ENCODE measurements at places on chromosomes 6 and 20.

DNA sequence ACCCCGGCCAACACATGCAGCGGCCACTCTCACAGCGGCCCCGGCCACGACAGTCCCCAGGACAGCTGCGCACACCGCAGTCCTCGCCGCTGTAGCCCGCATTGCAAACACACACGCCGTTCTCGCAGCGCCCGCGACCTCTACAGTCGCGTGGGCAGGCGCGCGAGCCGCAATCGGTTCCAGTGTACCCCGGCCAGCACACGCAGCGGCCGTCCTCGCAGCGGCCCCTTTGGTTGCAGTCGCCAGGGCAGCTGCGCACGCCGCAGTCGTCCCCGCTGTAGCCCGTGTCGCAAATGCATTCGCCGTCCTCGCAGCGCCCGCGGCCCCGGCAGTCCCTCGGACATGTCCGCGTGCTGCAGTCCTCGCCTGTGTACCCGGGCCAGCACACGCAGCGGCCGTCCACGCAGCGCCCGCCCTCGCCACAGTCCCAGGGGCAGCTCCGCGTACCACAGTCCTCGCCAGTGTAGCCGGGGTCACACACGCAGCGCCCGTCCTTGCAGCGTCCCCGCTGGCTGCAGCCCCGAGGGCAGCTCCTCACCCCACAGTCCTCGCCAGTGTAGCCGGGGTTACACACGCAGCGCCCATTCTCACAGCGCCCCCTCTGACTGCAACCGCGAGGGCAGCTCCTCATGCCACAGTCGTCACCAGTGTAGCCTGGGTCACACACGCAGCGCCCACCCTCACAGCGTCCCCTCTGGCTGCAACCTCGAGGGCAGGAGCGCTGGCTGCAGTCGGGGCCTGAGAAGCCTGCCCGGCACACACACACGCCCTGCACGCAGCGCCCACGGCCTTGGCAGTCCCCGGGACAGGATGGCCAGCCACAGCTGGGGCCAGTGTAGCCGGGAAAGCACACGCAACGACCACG is 12.5 kb downstream of the TNXB start:
- DNase-seq, result no peak

- DNase-seq, result no peak
Observed at GRCh38 chr6:42349753-42350511, 101.8 kb downstream of the TRERF1 start.

DNA sequence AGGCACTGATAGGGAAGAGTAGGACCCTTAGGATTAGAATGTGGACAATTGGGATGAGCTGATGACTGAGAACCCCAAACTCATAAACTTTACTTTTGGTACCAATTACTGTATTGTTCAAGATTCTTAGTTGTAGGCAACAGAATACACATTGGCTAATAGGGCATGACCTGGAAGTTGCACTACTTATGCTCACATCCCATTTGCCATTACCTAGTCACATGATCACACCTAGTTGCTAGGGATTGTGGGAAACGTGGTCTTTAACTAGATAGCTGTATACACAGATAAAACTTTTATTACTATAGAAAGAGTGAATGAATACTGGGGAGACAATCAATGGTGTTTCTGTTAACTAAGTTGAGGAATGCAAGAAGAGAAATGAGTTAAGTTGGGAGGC is 113.4 kb upstream of the AKIRIN2 start:
- DNase-seq, result no peak

GRCh38 chr6:104252276-104252675 is 607.4 kb downstream of the HACE1 start:
- DNase-seq, result no peak

DNA sequence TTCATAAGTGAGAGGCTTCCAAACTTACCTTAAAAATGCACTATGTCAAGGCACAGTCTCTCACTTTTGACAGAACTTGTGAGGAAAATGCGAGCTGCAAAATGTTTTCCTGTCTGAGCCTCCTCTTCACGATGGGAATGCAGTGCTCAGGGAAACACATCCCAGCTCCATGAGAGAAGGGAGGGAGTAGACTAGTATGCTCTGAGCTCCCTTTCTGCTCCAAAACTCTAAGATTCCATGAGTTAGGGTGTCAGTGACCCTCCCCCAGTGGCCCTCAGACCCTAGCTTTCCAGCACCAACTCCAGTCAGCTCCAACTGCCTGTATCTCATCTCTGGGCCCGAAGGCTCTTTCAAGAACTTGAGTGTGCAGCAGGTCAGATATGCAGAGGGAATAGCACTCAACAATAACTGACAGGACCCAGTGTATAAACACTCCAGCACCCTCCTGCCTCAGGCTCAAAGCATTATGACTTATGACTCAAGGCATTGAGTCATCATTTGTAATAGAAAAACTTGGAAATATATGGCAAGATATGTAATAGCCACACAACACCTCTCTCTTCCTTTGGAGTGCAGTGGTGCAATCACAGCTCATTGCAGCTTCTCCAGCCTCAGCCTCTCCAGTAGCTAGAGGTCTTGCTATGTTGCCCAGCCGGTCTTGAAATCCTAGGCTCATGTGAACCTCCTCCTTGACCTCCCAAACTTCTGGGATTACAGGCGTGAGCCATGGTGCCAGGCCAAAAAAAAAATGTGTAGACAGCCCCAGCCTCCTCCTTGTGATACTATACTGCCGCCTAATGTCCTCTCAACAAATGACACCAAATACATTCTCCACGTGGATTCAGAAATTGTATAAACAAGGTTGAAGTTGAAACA is 16.7 kb upstream of the ENTPD6 start:
- peak; percentile 16 for DNase-seq

DNA sequence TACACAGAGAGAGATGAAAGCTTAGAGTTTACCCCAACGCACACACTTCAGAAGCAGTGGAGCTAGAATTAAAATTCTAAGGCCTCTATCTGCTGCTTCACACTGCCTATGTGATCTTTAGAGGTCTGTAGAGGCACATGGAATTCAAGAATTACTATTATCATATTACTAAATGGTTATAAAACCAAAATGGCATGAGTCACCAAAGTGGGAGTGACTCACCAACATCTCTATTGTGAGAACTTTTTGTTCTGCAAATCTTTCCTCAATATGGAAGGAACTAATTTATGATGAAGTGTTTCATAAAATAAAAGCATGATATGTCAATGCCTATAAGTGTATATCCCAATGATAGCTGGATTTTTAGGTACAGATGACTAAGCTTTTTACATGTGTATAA is 28.5 kb upstream of the TMEM244 start:
- DNase-seq, result peak; percentile 5

- no peak for DNase-seq
Observed at GRCh38 chr6:829656-830055, 136.7 kb upstream of the EXOC2 start.
